Coronary artery (tissue), 2 donors: ENCODE measurements at places on chromosomes 11 and 22.

GRCh38 chr11:6705905-6706535, 22.9 kb upstream of the MRPL17 start:
- DNase-seq = no peak

GRCh38 chr11:103812680-103813079, 223.8 kb upstream of the DDI1 start:
- no peak for DNase-seq

DNA sequence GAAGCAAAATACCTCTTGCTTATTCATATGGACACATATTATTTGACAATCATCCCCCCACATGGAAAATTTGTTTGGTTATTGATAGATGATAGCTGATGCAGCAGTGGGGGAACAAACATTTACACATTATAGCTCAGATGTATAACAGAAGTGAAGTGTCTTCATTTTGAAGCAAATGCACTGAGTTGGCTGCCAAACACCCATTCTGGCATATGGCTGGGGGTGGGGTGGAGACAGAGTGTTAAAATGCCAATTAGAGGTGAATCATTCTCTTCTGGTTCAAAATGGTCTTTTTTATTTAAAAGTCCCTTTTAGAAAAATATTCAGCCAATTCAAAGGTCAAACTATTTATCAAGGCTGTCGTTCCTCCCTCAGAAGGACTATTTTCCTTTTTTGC, 157.3 kb upstream of the TRPC6 start:
- no peak for DNase-seq

- peak; percentile 83 for DNase-seq
These were observed 125.1 kb downstream of the BCR start for GRCh38 chr22:23305321-23305910.

DNA sequence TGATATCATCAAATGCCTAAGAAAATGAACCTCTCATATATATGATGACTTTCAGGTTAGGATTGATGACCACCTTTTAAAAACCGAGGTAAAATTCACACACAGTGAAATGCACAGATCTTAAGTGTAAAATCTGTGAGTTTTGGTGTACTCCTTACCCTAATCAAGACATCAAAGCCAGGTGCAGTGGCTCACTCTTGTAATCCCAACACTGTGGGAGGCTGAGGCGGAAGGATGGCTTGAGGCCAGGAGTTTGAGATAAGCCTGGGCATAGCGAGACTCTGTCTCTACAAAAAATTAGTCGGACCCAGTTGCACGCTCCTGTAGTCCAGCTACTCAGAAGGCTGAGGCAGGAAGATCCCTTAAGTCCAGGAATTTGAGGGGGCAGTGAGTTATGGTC, 140.4 kb downstream of the UVRAG start:
- no peak for DNase-seq

DNA sequence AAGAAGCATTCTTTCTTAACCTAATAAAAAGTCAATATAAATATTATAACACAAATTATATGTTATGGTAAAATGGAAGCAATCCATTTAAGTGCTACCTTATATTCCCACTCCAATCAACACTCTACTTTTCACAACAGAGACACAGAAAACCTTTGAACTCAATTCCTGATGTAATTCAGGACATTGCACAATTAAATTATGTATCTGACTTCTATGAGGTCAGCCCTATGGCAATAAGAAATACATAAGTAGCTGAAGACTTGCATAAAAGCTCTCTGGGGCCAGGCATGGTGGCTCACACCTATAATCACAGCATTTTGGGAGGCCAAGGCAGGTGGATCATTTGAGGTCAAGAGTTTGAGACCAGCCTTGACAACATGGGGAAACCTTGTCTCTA, 6.8 kb downstream of the OR4D10 start:
- DNase-seq = no peak

- no peak for DNase-seq
These were observed 169.4 kb upstream of the ZBED5 start for GRCh38 chr11:11027288-11027687.

DNA sequence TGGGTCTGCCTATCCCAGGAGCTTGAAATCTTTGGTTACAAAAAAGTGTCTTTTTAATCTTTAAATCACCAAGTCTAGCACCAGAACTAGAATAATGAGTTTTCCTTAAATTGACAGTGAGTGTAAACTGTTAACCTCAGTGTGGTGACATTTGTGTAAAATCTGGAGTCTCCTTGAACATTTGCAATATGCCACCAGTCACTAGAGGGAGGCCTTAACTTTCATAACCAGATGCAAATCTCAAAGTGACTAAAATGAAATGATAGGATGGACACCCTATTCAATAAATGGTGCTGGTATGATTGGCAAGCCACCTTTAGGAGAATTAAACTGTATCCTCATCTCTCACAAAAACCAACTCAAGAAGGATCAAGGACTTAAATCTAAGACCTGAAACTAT, 8.3 kb upstream of the SCGB1D2 start:
- DNase-seq = no peak

- DNase-seq = no peak
These were observed 28.8 kb downstream of the TOM1 start for GRCh38 chr22:35328472-35328885.
